ENCODE measurements at places on chromosomes 6 and 20. TPM values are rescaled to one million over a fixed set of nuclear protein-coding genes. Genes with fewer than 3 reads are reported as not detected.

Gene TBCC
- 33.2 TPM for total RNA-seq

Gene ADTRP
- 2.9 TPM for total RNA-seq

Gene DST
- total RNA-seq, result 226 TPM

Gene RNF144B
- 30.3 TPM for total RNA-seq

Gene RAMACL
- 1.6 TPM for total RNA-seq

Gene LY6G6D
- total RNA-seq, result not detected

Gene THEMIS
- total RNA-seq, result not detected

Gene IL17A
- total RNA-seq, result not detected

Measured in glomerular endothelial cell (primary cell).